ENCODE measurements at places on chromosomes 4 and X. TPM values are rescaled to one million over a fixed set of nuclear protein-coding genes. Genes with fewer than 3 reads are reported as not detected.

UBQLN2 gene
- 9.3 TPM for total RNA-seq

REELD1 gene
- not detected for total RNA-seq

MAGEB10 gene
- not detected for total RNA-seq

SPACA5 gene
- not detected for total RNA-seq

ENPEP gene
- 0.12 TPM for total RNA-seq

GPAT3 gene
- 30.2 TPM for total RNA-seq

LRP2BP gene
- total RNA-seq = 0.37 TPM

AFF2 gene
- 0.22 TPM for total RNA-seq

SOX3 gene
- total RNA-seq = not detected

CFAP47 gene
- 0.12 TPM for total RNA-seq

TMPRSS11A gene
- total RNA-seq = not detected

TEX13D gene
- not detected for total RNA-seq

TRPC5OS gene
- total RNA-seq = not detected

CDS1 gene
- total RNA-seq = 0.37 TPM

HPGDS gene
- total RNA-seq = not detected
